ENCODE measurements at places on chromosomes 1 and 21. TPM values are rescaled to one million over a fixed set of nuclear protein-coding genes. Genes with fewer than 3 reads are reported as not detected.

DNA sequence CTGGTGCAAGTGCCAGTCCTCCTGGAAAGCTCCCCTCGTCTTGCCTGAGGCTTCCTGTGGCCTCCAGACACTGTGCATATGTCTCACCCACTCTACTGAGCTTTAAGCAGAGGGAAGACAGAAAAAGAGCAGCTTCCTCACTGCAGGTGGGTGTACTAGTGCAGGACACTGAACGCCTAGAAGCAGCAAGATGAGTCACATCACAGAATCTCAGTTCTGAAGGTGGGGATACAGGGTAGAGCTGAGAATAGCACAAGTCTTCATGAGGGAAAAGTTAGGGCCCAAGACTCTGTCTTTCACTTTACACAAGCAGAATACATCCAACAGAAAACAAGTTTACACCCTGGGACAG is 37.4 kb downstream of the PCAT6 start:
- peak overlapping the region; percentile 3 for H3K27ac ChIP-seq
- peaks cover 25% of the 10 kb centered on the region for H3K4me1 ChIP-seq
- H3K27me3 ChIP-seq, result no peaks in the 10 kb centered on the region
- DNase-seq, result no peak
- H3K4me3 ChIP-seq, result no peak overlapping the region
- no peaks in the 10 kb centered on the region for H3K36me3 ChIP-seq

DNA sequence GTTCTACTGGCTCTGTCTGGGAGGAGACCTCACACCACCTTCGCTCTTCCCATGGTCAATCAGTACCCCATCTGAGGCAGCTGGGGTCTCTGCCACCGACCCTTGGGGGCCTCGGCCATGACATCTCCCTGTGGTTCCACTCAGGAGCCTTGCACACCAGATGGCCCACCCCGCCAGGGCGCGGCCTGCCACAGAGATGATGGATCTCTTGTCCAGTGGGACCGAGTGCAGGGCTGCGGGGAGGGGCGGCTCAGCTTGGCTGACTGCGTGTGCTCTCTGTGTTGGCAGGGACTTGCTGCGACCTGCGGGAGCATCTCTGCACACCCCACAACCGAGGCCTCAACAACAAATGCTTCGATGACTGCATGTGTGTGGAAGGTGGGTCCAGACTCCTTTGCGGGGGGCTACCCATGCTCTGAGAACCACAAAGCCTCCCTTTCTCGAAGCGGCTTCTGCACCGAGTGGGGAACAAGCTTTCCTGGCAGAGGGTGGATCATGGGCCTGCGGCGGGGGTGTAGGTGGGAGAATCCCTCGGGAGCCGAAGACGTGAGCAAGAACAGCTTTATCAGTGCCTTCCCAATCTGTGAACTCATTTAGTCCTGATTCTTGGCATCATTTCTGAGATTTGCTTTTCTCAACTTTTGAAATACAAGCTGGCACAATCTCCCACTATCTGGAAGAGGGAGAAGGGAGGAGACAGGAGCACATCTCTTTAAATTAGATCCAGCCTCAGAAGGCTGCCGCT is 20.9 kb upstream of the AGTRAP start:
- DNase-seq, result no peak
- no peak overlapping the region for H3K27ac ChIP-seq
- peaks cover 2% of the 10 kb centered on the region for H3K27me3 ChIP-seq
- no peaks in the 10 kb centered on the region for H3K36me3 ChIP-seq

- DNase-seq, result peak; percentile 46
- H3K36me3 ChIP-seq, result peaks cover 2% of the 10 kb centered on the region
- peaks cover 12% of the 10 kb centered on the region for H3K27me3 ChIP-seq
- H3K27ac ChIP-seq, result peak overlapping the region; percentile 83
- H3K4me1 ChIP-seq, result peaks cover 43% of the 10 kb centered on the region
Observed at GRCh38 chr21:43716376-43717165, 2.4 kb upstream of the PDXK start.

- H3K27me3 ChIP-seq, result no peaks in the 10 kb centered on the region
- H3K36me3 ChIP-seq, result peaks cover 27% of the 10 kb centered on the region
- peaks cover 42% of the 10 kb centered on the region for H3K4me1 ChIP-seq
Observed at GRCh38 chr1:151047925-151048644, 534 bp downstream of the C1orf56 start.

GRCh38 chr1:180623579-180624347 is 8.1 kb upstream of the XPR1 start:
- no peaks in the 10 kb centered on the region for H3K4me1 ChIP-seq
- no peaks in the 10 kb centered on the region for H3K36me3 ChIP-seq
- no peak overlapping the region for H3K4me3 ChIP-seq
- no peak overlapping the region for H3K27ac ChIP-seq
- DNase-seq, result no peak

- H3K27me3 ChIP-seq, result no peaks in the 10 kb centered on the region
- no peaks in the 10 kb centered on the region for H3K4me1 ChIP-seq
- H3K27ac ChIP-seq, result no peak overlapping the region
- no peak overlapping the region for H3K4me3 ChIP-seq
- H3K36me3 ChIP-seq, result no peaks in the 10 kb centered on the region
Observed at GRCh38 chr1:168218658-168219057, 7.1 kb upstream of the SFT2D2 start.

GRCh38 chr1:65050735-65051134 is 84.4 kb upstream of the JAK1 start:
- peaks cover 16% of the 10 kb centered on the region for H3K36me3 ChIP-seq
- H3K27ac ChIP-seq, result no peak overlapping the region
- H3K4me3 ChIP-seq, result no peak overlapping the region
- no peaks in the 10 kb centered on the region for H3K4me1 ChIP-seq

DNA sequence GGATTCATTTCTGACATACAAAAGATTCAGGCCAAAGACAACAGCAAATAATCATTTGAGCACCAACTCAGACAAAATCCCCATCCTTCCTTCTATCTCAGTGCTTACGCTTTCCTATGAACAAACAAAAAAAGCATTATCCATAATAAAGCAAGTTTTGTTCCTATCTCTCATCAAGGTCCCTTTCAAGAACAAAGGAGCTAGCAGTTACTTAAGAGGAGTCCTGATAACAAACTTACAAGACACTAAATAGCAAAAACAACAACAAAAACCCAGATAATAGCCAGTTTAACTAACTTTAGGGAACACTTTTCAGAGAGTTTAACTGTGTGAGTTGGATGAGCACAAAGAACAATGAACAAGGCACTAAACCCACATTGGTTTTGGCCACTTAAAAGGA is 10.5 kb downstream of the EVI5 start:
- no peaks in the 10 kb centered on the region for H3K27me3 ChIP-seq
- H3K27ac ChIP-seq, result no peak overlapping the region
- no peak for DNase-seq
- H3K4me3 ChIP-seq, result no peak overlapping the region

DNA sequence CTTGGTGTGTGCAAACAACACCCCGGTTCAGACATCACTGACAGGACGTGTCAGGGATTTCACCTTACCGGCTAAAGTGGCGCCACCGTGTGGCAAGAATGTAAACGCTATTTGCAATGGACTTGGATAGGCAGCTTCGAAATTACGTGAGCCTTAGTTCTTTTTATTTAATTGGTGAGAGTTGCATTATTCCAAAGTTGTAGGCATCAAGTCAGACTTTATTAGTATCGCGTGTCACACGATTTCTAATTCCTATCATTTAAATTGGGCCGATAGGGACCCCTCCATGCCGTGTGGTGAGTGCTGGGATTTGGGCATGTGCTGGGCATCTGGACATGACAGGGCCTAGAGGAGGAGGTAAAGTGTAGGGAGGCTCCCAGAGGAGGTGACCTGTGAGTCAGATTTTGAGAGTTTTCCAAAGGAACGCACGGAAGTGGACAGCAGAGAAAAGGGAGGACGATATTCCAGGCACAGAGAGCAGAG is 14.5 kb upstream of the CPT2 start:
- peak; percentile 62 for DNase-seq
- no peaks in the 10 kb centered on the region for H3K4me1 ChIP-seq
- H3K27ac ChIP-seq, result no peak overlapping the region
- H3K4me3 ChIP-seq, result no peak overlapping the region
- H3K27me3 ChIP-seq, result peaks cover 16% of the 10 kb centered on the region

DNA sequence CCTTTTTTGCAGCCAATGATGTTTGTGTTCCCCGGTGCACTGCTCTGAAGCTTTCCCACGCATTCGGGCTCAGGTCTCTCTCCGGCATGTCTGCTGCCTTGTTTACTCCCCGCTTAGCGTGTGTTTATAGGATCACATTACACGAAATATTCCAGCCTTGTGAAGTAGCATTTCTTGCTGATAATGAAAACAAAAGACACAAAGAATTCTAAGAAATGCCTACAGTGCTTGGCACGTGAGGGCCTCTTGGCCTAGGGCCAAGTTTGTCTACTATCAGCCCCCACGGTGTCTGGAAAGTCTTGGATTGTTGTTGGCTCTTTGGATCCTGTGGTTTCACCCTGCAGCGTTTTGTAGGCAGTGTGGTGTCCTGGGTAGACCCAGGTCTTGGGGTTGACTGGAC is 11.2 kb upstream of the GSTM4 start:
- H3K27ac ChIP-seq, result no peak overlapping the region
- DNase-seq, result no peak
- H3K36me3 ChIP-seq, result no peaks in the 10 kb centered on the region

GRCh38 chr1:168050307-168050706 is 86.4 kb downstream of the GPR161 start:
- no peak overlapping the region for H3K4me3 ChIP-seq
- peaks cover 19% of the 10 kb centered on the region for H3K36me3 ChIP-seq

DNA sequence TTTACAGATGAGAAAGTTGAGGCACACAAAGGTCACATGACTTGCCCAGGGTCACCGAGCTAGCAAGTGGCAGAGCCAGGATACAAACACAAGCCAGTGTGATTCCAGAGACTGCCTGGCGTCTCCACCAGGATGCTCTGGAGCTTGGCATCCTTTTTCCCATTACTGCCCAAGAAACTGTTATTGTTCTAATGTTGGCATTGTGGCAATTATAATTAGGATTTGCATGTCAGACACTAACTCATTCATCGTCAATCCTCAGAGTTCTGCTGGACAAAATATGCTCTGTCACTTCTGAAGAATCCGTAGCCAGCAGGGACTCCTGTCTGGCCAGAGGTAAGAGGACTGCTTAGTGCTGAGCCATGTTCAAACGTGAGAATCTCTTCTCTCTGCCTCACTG is 8.8 kb downstream of the KAZN start:
- H3K27me3 ChIP-seq, result peaks cover 18% of the 10 kb centered on the region
- no peak overlapping the region for H3K4me3 ChIP-seq
- no peak for DNase-seq
- H3K27ac ChIP-seq, result no peak overlapping the region
- H3K4me1 ChIP-seq, result no peaks in the 10 kb centered on the region

DNA sequence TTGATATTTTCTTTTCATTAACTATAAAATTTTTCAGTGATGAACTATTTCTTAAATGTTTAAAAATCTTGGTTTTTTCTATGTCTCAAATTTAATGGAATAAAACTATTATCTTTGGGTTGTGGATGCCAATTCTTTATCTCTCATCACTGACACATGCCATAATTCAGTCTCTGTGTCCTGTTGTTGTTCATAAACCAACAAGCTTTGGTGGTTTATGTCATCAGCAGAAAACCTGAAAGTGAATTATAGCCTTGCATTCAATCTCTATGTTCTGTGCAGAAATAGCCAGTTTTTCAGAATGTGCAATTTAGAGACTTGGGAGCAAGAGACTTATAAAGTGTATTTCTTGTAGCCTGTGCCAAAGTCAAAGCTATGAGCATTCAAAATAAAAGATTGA is 462.6 kb upstream of the ADGRL4 start:
- no peaks in the 10 kb centered on the region for H3K27me3 ChIP-seq
- H3K27ac ChIP-seq, result no peak overlapping the region
- H3K4me3 ChIP-seq, result no peak overlapping the region
- H3K4me1 ChIP-seq, result no peaks in the 10 kb centered on the region

GRCh38 chr1:234164098-234164709 is 209.1 kb upstream of the COA6 start:
- H3K36me3 ChIP-seq, result no peaks in the 10 kb centered on the region
- H3K27me3 ChIP-seq, result peaks cover 1% of the 10 kb centered on the region
- H3K4me3 ChIP-seq, result no peak overlapping the region
- no peak for DNase-seq
- no peak overlapping the region for H3K27ac ChIP-seq

Gene PTPRU
- total RNA-seq, result 0.24 TPM

Gene C4BPA
- not detected for total RNA-seq

Gene CLK2
- 112 TPM for total RNA-seq

Gene C8A
- not detected for total RNA-seq

Gene BTG2
- total RNA-seq, result 419 TPM

Gene KCNJ6
- not detected for total RNA-seq

Gene KRTAP19-3
- not detected for total RNA-seq

Gene GSTM2
- total RNA-seq, result 9.2 TPM

Gene F3
- total RNA-seq, result 0.40 TPM

All from activated B cell treated with CpG ODN at 0.5 μM for 24 hours (primary cell).